Activated T-helper 2 cell treated with anti-CD3 and anti-CD28 coated beads, Interferon-gamma antibody, Interleukin-2, Interleukin-4, amounts not matched to agents 10 μg/mL and 5 μg/mL and 100 μg/mL, durations not matched to agents 14 hours and 24 hours and 36 hours (primary cell): ENCODE measurements at places on chromosomes 5 and 9. TPM values are rescaled to one million over a fixed set of nuclear protein-coding genes. Genes with fewer than 3 reads are reported as not detected.

LAMC3 gene
- not detected in 2 replicates for total RNA-seq

MARCOL gene
- total RNA-seq: not detected in 2 replicates

MED27 gene
- total RNA-seq: 37.2 TPM in 2 replicates

GRCh38 chr5:146718609-146719008 is 159.9 kb downstream of the PPP2R2B start:
- no peak for DNase-seq

GRCh38 chr5:119269061-119269944 is 86.5 kb upstream of the TNFAIP8 start:
- no peak for DNase-seq

DNA sequence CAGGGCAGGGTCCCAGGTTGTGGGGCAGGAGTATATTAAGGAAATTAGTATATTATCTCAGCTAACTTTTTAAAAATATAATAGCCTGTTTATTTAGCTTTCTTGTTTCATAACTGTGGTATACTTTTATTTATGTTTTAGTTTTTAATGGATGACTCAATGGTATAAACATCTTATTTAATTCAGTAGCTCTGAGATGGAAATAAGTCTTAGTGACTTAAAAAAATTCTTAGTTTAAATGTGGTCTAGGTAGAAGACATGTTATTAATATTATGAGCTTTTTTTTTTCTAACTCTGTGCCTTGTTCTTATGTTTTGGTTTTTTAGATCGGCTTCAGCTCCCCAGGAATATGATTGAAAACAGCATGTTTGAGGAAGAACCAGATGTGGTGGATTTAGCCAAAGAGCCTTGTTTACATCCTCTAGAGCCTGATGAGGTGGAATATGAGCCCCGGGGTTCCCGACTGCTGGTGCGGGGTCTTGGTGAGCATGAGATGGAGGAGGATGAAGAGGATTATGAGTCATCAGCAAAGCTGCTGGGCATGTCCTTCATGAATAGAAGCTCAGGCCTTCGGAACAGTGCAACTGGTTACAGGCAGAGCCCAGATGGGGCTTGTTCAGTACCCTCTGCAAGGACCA is 43.1 kb downstream of the LNPEP start:
- DNase-seq: no peak

DNA sequence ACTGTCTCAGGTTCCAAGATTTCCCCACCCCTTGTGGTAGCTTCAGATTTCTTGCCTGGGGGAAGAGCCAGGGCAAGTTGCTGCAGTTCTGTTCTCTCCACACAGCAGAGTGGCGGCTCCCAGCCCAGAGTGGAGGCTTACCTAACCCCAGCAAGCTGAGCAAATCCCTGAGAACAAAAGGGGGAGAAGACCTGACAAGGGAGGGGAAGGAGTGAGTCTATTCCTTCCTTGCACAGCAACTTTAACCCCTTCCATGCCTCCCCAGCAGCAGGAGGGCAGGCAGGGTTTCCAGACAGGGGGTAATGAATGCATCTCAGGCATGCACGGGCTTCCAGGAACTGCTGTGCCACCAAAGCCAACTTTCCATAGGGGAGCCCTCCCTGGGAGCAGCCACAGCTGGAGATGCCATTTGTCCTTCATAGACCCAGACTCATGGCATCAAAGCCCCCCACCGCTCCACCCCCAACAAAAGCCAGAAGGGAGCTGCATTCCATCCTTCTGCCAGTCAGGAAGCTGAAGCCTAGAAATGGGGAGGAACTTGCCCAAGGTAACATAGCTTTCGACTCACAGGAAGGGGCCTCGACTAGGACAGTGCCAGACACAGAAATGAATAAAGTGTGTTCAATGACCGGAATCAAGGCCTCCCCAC is 28.8 kb upstream of the FAT2 start:
- DNase-seq: no peak

DNA sequence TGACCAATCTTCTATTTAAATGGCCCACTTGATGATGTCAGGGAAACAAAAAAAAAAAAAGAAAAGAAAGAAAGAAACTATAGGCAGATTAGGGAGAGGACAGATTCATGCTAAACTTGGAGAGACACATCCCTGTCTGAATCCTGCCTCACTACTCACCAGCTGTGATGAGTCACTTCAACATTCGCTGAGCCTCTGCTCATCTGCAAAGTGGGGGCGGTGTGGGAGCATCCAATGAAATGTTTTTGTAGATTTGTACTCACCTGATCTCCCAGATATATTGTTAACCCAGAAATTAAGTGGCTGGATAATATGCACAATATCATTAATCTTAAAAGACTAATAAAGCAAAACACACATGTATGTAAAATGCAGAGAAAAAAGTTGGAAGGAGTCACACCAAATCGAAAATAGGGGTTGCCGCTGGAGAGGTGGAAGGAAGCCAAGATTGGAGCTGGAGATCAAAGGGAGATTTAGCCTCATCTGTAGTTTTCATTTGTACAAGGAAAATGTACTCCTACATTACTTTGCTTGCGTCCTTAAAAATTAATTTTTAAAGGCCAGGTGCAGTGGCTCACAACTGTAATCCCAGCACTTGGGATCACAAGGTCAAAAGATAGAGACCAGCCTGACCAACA is 17.0 kb upstream of the ERGIC1 start:
- no peak for DNase-seq
